ENCODE measurements at places on chromosomes 7 and 10. TPM values are rescaled to one million over a fixed set of nuclear protein-coding genes. Genes with fewer than 3 reads are reported as not detected.
A peak's percentile ranks its signal among the peaks of the same experiment; 100 is the strongest.

The SLC16A12 gene
- total RNA-seq = 0.07 TPM

The TRIM73 gene
- total RNA-seq = 2.9 TPM

The MTURN gene
- total RNA-seq = 9.7 TPM

The MARVELD1 gene
- 35.5 TPM for total RNA-seq

The OR6B1 gene
- not detected for total RNA-seq

DNA sequence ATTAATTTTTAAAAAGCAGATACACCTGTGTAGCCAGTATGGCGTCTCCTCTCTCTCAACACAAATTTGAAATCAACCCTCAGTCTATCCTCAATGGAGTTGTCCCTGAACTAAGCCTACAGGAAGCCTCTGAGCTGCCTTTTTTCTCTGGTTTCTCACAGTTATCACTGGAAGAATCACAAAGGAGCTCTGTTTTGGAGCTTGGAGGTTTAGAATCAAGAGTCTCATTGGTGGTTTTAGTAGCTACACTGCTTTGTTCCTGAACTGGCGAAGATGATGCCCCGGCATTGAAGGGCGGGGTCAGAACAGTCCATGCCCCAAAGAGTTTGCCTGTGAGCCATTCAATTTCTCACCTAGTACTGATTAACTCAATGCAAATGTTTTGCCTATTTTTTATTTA, 16.1 kb upstream of the BTRC start:
- no peak for DNase-seq

- peak; percentile 28 for DNase-seq
These were observed 102.3 kb upstream of the SEMA3E start for GRCh38 chr7:83751217-83751616.

DNA sequence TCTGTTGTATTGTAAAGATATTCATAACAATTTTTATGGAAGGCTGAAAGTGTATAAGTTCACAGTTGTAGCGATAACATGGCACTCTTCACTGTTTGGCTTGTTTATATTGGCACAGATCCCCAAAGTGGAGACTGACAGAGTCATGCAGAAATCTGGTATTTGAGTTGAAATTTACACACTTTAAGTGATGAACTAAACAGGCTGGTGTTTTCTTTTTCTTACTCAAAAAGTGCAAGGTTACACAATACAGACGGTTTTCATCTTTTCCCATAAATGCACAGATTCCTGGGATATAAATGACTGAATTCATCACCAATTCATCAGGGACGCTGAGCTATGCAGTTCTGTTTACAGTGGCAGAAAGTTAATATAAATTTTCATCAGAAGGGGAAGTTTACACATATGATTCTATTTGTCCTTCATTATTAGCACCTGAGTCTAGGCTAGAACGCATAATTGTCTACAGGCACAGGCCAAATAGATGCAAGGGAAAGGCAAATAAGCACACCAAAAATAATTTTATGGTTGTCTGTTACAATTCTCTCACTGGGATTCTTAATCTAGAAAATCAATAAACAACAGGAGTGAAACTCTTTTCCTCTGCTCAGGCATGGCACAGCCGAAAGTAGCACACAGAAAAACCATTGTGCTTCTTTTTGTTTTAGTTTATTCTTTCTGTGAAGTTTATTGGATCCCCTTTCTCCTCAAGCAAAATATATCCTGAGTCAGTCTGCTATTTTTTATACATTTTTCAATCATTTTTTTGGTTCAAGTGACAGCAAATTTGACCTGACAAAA, 88.0 kb downstream of the FOXP2 start:
- no peak for DNase-seq

- DNase-seq = no peak
These were observed 4.1 kb downstream of the ZNF282 start for GRCh38 chr7:149199234-149199995.

DNA sequence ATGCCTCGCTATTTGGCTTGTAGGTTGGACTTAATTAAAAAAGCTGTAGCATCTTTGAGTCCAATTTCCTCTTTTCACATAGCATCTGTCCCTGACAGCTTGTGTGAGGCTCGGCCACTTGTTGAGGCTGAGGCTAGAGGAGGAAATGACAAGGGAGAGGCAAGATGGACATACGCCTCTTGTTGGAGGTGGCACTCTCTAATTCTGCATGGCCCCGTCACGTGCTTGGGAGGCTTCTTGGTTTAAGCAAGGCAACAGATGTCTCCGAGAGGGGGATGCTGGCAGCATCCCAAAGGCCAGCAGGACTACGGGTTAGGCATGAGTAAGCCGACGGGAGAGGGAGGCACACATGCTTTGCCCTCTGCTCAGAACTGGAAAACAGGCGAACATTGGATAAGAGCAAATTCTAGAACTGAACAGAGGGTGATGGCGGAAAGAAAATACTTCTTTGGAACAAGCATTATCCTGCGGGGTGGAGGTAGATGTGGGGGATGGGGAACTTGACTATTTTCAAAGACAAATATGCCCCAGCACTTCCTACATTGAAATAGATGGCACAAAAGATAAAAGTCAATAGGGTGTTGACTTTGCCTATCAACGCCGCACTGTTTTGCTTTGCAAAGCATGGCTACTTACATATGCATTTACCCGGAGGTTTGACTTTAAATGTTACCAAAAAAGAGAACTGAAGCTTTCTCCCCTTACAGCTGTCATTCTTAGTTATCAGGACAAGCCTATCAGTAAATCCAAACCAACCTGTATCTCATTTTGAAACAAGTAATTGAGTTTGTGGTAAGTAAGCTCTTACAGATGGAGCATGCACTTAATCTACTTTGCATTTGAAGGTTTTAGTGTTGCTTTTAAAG, 94.8 kb downstream of the CHN2 start:
- DNase-seq = no peak

DNA sequence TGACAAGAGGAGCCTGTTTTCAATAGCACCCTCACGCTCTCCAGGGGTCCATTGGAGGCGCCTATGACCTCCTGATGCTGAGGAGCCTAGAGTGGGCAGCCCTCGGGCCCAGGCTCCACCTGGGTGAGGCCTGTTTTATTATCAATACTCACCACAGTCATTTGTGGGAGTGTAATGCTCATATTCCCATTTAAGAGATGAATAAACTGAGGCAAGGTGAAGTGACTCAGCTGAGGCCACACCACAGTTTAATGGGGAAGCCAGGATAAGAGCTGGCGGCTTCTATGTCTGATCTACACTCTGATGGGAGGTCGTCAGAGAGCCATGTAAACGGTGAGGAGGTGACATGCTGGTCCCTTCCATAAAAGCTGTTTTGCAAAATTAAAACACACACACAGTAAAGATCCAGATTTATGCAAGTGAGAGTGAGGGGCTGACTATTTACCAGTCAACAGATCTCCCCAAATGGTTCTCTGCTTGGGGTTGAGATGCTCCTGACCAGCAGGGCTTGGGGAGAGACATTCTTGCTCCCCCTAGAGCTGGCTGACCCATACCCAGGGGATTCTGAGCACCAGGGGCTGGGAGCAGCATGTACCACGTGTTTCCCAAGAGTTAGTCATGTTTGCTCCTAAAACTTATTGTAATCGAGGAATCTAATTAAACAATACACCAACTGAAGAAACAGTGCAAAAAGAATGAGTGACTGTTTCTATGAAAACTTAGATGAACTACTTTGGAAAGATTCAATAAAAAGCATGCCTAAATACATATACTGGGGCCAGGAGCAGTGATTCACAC, 81.0 kb upstream of the INSIG1 start:
- no peak for DNase-seq

GRCh38 chr10:109877546-109877945, 45.8 kb downstream of the XPNPEP1 start:
- DNase-seq = no peak

DNA sequence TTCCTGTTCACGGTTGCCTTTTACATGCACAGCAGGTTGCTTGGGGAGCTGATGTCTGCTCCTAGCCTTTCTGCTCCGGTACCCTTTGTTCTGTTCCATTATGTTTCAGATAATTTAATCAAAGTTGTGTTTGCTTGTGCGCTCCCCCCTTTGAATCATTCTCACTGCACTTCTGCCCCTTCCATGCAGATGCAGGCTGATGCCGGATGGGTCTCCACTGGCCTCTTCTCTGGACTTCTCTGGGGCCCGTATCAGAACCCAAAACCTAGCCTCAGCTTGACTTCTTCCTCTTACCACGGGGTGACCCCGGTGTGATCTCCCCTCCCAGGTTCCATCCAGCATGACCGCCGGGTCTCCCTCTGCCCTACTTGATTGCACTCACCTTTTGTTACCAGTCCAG, 272.0 kb downstream of the DPP6 start:
- no peak for DNase-seq

GRCh38 chr7:36180121-36180520, 27.1 kb downstream of the EEPD1 start:
- DNase-seq = no peak

GRCh38 chr10:1615186-1615954, 122.0 kb downstream of the ADARB2 start:
- no peak for DNase-seq

- DNase-seq = peak; percentile 62
These were observed 1152.0 kb downstream of the SORCS3 start for GRCh38 chr10:105793071-105793470.

DNA sequence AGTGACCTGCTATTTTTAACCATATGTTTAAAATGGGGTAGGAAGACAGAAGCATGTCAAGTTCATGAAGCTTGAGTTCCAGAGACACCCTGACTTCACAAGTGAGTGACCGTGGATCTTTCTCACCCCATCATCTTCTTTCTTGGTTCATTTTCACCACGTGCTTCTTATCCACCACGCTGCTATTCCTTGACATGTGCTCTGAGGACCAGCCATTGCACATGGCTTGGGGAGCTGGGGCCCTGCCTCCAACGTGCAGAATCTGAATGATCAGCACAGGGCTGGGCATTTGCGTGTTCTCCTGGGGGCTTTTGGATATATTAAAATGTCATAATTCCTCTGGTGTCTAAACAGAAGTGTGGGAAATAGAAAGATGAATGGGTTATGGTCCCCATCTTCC, 25.0 kb upstream of the GTPBP4 start:
- no peak for DNase-seq

- no peak for DNase-seq
These were observed 22.2 kb downstream of the CDNF start for GRCh38 chr10:14815681-14816080.

Measured in mammary epithelial cell (primary cell).